AG08395 (cell line): ENCODE measurements at places on chromosomes 12 and 14.

- no peak for DNase-seq
These were observed 18.0 kb downstream of the TNFAIP2 start for GRCh38 chr14:103141117-103141796.

- DNase-seq: no peak
These were observed 45.4 kb downstream of the TMTC1 start for GRCh38 chr12:29738365-29738764.

GRCh38 chr12:117284140-117284539 is 77.3 kb downstream of the NOS1 start:
- no peak for DNase-seq

DNA sequence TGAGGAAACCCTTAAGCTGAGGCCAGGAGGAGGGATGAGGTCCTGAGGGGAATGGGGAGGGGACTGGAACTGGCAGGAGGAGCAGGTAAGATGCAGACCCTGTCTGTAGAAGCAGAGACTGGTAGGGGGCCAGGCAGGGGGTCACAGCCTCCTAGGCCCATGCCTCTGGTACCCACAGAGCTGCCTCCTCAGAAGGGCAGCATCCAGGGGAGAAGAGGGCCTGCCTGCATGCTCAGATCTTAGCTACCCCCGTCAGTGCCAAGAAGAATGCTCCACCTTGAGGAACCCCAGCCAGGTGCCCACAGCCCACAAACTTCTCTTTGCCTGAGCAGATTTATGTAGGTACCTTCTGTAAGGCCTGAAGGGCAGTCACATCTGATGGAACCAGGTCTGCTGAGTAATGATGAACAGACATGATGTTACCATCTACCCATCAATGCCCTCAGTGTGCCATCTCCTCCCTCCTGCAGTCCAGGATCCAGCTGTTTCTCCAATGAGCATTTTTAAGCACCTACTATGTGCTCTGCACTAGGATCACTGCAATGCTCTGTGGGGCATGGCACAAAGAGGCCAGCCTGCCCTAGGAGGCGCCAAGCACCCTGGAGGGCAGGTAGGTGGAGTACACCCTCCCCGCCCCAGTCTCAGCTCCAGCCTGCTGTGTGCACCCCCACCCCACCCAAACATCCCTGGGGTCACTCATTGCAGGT is 24.8 kb upstream of the ZFP36L1 start:
- DNase-seq: no peak

DNA sequence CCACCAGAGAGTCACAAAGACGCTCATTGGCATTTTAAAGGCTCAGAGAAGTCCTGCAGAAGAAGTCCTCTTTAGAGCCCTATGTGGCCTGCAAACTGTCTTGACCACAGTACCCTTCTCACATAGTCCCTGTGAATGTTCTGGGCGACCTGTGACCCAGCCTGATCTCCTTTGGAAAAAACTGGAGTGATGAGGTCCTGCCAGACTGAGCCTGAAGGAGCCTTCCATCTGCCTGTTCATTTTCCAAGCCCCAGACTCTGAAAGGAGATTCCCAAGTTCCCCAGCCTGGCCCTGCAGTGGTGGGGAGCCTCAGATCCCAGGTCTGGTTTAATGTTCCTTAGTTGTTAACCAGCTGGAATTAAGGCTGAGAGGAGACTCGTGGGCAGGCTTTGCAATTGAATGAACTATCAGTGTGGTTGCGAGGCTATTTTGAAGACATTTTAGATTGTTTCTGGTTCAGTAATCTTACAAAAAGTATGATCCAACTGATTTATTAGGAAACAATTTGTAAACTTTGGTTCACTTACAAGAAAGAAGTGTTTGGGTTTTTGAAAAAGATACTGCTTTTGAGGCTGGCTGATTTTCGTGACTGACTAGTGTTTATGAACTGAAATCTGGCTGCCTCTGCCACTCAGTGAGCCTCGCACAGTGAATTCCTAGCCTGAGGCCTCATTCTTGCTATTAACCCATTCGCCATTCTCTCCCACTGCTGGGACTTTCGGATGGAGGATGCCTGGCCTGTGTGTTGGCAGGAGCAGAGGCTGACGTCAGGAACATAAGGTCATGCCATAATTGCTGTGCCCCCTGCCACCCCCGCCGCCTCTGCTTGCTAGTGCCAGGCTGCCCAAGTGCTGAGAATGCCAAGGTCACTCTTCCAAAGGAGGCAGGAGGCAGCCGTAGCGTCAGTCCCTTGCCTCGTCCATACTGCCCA is 249.0 kb downstream of the CACNA1C start:
- peak; percentile 85 for DNase-seq

- DNase-seq: peak; percentile 83
These were observed 46.9 kb upstream of the NOS1 start for GRCh38 chr12:117408161-117408791.

- no peak for DNase-seq
These were observed 23.2 kb upstream of the PTGDR start for GRCh38 chr14:52244328-52244727.

GRCh38 chr12:16573398-16574077 is 32.4 kb downstream of the LMO3 start:
- no peak for DNase-seq

DNA sequence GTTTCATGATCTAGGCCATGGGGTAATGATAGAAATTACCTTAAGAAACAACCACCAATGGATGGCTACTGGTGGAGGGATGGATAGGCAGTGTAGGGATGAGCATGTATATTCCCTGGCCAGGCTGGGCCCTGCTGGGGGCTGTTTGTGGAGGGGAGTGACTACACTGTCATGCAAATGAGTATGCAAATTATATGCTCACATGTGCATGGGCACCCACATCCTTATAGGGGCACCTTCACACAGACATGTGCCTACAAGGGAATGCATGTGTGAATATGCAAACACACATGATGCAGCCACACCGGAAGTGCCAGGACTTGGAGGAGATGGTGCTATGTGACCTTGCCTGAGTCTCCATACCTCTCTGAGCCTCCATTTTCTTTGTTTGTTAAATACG is 39.7 kb upstream of the FAM222A start:
- DNase-seq: no peak
